ENCODE measurements at places on chromosomes 1 and 21. TPM values are rescaled to one million over a fixed set of nuclear protein-coding genes. Genes with fewer than 3 reads are reported as not detected.
A peak's percentile ranks its signal among the peaks of the same experiment; 100 is the strongest.

The KLHL12 gene
- 21.6 TPM for total RNA-seq

The KLHDC8A gene
- 0.88 TPM for total RNA-seq

The FH gene
- total RNA-seq: 44.6 TPM

The KRTAP11-1 gene
- not detected for total RNA-seq

The CFAP410 gene
- total RNA-seq: 24.4 TPM

DNA sequence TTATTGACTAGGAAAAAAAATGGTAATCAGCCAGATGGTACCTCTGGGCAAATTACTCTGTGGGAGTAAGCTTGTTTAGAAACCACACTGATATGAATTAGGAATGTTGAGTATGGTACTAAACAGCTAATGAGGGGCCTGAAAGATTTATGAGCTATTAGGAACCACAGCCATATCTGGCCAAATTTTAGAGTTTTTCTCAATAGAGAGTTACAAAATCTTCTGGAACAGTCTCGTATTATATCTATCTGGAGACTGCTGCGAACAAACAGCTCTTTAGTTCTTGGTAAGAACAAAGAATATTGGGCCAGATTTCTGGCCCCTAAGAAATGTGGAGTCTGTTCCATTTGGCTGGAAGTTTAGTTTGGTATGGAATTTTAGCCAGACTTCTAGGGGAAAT, 4.9 kb upstream of the PODN start:
- H3K27me3 ChIP-seq: no peaks in the 10 kb centered on the region
- H3K27ac ChIP-seq: peak overlapping the region; percentile 56
- no peaks in the 10 kb centered on the region for H3K36me3 ChIP-seq
- H3K4me3 ChIP-seq: no peak overlapping the region
- no peak for DNase-seq
- peaks cover 3% of the 10 kb centered on the region for H3K4me1 ChIP-seq

GRCh38 chr1:88009916-88010315, 674.2 kb upstream of the PKN2 start:
- no peaks in the 10 kb centered on the region for H3K4me1 ChIP-seq
- H3K36me3 ChIP-seq: no peaks in the 10 kb centered on the region
- H3K4me3 ChIP-seq: no peak overlapping the region
- DNase-seq: no peak
- no peak overlapping the region for H3K27ac ChIP-seq

- no peak overlapping the region for H3K27ac ChIP-seq
- H3K4me1 ChIP-seq: peaks cover 4% of the 10 kb centered on the region
- H3K4me3 ChIP-seq: no peak overlapping the region
- no peaks in the 10 kb centered on the region for H3K36me3 ChIP-seq
- no peak for DNase-seq
Observed at GRCh38 chr21:34790834-34791233, 122.0 kb downstream of the CLIC6 start.

GRCh38 chr1:63575340-63575826, 17.8 kb upstream of the PGM1 start:
- H3K27ac ChIP-seq: no peak overlapping the region
- no peaks in the 10 kb centered on the region for H3K36me3 ChIP-seq
- no peaks in the 10 kb centered on the region for H3K27me3 ChIP-seq
- H3K4me3 ChIP-seq: no peak overlapping the region

DNA sequence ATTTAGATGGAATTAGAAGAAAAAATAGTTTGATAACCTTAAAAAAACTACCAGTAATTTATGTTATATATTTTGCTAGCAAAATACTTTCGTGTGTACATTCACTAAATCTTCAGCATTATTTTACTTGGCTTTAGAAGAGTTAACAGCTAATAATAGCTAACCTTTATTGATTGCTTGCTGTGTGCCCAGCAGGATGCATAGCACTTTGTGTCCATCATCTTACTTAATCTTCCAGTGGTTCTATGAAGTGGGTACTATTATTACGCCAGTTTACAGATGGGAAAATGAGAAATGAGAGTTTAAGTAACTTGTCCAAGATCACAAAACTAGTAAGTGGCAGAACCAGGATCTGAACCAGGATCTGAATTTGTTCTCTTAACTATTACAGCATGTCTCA, 41.7 kb upstream of the GPR25 start:
- H3K27ac ChIP-seq: no peak overlapping the region
- no peak overlapping the region for H3K4me3 ChIP-seq

- no peak overlapping the region for H3K4me3 ChIP-seq
- H3K4me1 ChIP-seq: no peaks in the 10 kb centered on the region
- H3K27ac ChIP-seq: no peak overlapping the region
- no peaks in the 10 kb centered on the region for H3K36me3 ChIP-seq
- H3K27me3 ChIP-seq: no peaks in the 10 kb centered on the region
- no peak for DNase-seq
Observed at GRCh38 chr1:239856924-239857323, 234.8 kb upstream of the FMN2 start.

GRCh38 chr1:116693759-116694480, 26.4 kb upstream of the IGSF3 start:
- no peak for DNase-seq
- no peaks in the 10 kb centered on the region for H3K4me1 ChIP-seq
- H3K27ac ChIP-seq: no peak overlapping the region
- H3K4me3 ChIP-seq: no peak overlapping the region
- no peaks in the 10 kb centered on the region for H3K36me3 ChIP-seq

DNA sequence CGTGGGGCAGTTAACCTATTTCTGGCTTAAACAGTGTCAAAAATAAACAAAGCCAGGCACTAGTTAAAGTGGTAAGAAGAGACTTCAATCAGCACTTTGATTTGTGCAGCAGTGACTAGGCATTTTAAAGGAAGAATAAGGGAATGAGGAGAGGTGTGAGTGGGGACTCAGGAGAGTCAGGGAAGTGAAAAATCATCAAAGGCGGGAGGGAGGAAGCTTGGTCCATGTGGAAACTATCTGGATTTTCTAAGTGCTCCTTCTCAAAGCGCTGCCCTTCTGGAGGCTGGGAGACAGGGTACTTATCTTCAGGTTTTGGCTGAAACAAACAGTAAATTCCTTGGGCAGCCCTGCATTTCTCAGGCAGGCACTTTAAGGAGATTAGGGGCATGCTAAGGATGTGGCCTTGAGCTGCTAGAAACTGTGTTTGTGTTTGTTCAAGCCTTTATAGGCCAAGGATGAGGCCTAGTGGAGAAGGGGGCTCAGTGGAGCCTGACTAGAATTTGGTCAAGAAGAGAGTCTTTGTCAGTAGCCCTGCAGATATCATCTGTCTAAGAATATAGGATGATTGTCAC, 486.5 kb downstream of the SIPA1L2 start:
- no peak overlapping the region for H3K27ac ChIP-seq
- H3K4me1 ChIP-seq: no peaks in the 10 kb centered on the region
- no peak overlapping the region for H3K4me3 ChIP-seq
- H3K27me3 ChIP-seq: no peaks in the 10 kb centered on the region

DNA sequence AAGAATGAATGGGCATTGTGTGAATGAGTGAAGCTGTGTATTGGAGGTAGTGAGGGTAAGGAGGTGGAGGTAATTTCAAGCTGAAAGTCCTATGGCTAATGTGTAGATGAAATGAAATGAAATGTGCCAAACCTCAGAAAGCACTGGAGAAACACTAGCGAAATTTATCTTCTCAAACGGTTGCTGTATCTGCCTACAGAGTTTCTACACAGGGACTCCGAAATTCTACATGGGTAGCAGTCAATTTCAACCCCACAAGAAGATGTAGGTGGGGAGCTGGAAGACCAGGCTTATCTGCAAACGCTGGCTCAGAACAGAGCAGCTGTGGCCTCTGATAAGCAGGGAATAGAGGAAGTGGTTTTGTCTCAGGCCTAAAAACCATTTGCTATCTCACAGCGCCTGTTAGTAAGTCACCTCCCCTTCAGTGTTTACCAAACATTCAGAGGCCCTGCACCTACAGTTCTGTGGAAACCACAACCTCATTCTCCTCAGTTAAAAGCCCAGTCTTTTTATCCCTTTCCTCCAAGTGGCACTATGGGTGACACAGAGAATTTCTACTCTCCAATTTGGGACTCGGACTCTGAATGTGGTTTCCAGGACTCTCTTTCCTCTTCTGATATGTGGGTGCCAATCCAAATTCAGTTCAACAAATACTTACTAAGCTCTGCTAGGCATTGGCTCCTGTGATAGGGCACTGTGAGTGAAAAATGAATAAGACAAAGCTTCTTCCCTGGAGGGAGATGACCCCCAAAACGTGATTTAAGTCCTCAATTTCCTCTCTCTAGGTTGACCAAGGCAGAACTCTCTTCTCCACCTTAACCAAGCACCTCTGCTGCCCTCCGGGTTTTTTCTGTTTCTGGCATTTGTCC, 17.2 kb upstream of the SLAMF6 start:
- H3K27ac ChIP-seq: no peak overlapping the region
- no peak for DNase-seq
- no peaks in the 10 kb centered on the region for H3K4me1 ChIP-seq

DNA sequence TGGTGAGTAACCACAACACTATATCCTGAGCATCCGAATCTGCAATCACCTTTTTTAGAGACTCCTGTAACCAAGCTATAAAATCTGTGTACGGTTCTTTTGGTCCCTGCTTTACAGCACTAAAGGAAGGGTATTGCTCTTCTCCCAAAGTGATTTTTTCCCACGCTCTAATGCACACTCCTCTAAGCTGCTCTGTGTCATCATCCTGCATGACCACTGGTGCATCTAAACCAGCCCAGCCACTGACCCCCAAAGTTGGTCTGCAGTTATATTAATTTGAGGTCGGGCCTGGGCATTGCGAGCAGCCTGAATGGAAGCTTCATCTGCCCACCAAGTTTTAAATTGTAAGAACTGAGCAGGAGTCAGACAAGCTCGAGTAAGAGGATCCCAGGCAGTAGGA, 480.0 kb downstream of the PTPRU start:
- H3K4me1 ChIP-seq: no peaks in the 10 kb centered on the region
- H3K4me3 ChIP-seq: no peak overlapping the region
- H3K27ac ChIP-seq: no peak overlapping the region
- DNase-seq: no peak
- no peaks in the 10 kb centered on the region for H3K36me3 ChIP-seq

DNA sequence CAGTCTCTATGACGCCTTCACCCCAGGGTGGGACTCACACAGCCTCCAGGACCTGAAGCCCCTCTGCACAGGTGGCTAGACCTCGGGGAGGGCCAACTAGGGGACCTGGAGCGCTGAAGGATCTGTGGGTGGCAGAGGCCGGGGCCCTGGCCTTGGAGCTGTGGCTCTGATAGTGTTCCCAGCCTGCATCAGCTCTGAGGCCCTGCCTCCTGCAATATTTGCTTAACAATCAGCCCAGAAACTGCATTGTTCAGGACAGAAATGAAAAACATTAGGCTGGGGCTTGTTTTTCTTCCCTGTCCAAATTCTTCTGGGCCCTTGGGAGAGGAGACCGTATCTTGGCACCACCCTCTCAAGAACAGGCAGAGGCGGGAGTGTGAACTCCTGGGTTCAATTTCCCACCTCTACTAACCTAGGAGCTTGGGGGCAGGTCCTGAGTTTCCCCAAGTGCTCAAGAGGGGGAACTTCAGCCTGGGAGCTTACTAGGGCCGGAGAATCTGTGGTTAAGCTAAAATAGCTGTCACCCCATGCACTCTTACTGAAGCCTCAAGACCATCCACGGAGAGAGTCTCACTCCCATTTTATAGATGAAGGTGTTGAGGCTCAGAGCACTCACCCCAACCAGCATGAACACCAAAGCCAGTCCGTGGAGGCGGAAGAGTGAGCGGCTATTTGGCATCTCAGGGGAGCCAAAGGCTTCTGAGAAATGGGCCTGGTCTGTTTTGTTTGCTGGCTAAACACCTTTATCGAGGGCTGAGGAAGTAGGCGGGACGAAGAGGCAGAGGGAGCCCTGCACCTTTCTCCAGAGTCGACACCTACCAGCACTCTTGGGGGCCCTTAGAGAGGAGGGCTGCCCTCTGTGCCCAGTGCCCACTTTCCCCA, 18.8 kb upstream of the CASZ1 start:
- no peak overlapping the region for H3K27ac ChIP-seq
- H3K36me3 ChIP-seq: no peaks in the 10 kb centered on the region
- H3K27me3 ChIP-seq: no peaks in the 10 kb centered on the region
- no peak overlapping the region for H3K4me3 ChIP-seq

- peaks cover 24% of the 10 kb centered on the region for H3K4me1 ChIP-seq
- H3K27me3 ChIP-seq: peaks cover 7% of the 10 kb centered on the region
- no peaks in the 10 kb centered on the region for H3K36me3 ChIP-seq
- no peak overlapping the region for H3K27ac ChIP-seq
- H3K4me3 ChIP-seq: no peak overlapping the region
Observed at GRCh38 chr1:6180707-6181311, 688 bp upstream of the CHD5 start.

DNA sequence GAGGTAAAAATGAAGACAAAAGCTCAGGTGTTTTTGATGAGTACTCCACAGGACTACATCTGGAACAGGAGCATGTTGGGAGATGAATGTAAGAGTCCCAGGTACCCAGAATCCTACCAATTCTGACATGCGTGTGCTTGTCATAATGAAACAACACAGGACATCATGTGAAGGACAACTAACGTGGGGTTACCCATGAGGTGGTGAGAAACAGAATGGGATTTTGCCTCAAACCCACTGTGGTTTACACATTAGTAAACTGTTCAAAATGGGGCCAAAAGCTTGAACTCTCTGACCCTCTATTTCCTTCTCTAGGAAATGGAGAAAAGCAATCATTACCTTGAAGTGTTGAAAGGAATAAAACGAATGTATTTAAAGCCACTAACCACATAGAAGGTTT, 266.2 kb downstream of the RGS7 start:
- no peaks in the 10 kb centered on the region for H3K4me1 ChIP-seq
- H3K36me3 ChIP-seq: no peaks in the 10 kb centered on the region
- H3K4me3 ChIP-seq: no peak overlapping the region
- no peak for DNase-seq
- H3K27me3 ChIP-seq: no peaks in the 10 kb centered on the region

All from uterus (tissue), 4 donors.